Activated CD4-positive, alpha-beta T cell treated with anti-CD3 and anti-CD28 coated beads, Interleukin-2, amount 50 U/mL, for 48 hours (primary cell): ENCODE measurements at places on chromosomes 5 and 9.

DNA sequence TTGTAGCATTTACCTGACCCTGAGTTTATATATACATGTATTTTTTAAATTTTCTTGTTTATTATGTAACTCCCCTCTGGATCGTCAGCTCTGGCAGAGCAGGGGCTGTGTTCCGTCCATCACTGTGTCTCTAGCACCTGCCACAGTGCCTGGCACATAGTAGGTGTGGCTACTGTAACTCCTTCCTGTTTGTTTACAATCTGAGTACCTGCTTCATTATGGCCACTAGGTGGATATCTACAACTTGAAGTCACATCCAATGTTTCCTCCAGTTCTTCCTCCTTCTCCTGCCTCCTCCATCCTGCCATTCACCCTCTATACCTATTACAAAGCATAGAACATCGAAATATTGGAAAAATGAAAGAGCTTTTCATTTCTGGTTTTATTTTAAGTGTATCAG, 14.2 kb upstream of the PPP1R2B start:
- no peak for DNase-seq

DNA sequence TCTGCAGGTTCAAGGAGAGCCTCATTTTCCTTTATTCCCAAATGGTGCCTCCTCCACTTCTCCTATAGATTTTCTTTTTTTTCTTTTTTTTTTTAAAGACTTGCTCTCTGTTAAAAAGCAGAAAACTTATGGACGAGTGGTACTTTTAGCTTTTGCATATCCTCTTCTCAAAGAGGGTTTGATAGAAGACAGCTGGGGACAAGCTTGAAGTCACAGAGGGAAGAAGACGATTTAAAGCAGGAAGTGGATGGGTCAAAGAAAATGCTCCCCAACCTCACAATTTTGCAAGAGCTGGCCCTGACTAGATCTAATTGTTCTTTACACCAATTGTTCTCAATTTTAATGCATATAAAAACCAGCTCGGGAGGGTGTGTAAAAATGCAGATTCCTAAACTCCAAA, 48.9 kb downstream of the APBA1 start:
- DNase-seq: no peak

- DNase-seq: no peak
These were observed 373.3 kb upstream of the FAM174A start for GRCh38 chr5:100161868-100162267.

DNA sequence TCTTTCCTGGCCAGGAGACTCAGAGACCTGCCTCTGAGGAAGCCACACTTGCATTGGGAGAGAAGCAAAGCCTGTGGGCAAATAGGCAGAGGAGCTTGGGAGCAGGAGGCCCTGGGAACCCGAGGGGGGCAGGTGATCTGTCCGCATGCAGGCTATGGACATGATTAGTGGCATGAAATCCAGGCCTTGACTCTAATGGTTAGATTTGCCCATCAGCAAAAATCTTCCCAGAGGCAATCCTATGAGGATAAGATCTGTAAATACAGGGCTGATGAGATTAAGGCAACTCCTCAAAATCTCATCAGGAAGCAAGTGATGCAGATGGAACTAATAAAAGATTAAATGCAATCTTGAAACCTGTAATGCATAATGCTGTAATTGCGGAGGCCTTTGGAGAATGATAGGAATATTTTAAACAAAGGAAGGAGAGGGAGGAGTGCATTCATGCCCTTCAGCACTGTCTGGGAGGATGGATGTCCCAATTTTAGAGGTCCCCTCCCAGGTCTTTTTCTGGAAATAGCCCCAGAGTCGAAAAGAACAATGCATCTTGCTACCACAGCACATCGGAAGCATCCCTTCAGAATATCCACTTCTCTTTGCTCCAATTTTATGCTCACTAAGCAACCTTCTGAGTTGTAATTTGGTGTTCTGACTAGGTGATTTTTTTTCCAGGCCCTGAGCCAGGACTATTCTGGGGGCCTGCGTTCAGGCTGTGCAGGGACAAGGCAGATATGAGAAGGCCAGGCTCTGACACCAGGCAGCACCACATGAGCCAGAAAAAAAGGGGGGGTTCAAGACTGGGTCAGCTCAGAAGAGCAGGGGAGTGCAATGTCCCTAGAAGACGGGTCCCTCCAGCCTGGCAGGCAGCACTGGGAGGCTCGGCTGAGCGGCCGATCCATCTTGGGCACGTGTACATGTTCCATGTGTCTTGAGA, 66.5 kb downstream of the MED10 start:
- DNase-seq: no peak

GRCh38 chr5:74942622-74943286, 76.6 kb upstream of the FAM169A start:
- no peak for DNase-seq
